ENCODE measurements at places on chromosomes 6 and 20.

GRCh38 chr20:18796282-18796833, 17.2 kb upstream of the SCP2D1 start:
- no peak for DNase-seq

DNA sequence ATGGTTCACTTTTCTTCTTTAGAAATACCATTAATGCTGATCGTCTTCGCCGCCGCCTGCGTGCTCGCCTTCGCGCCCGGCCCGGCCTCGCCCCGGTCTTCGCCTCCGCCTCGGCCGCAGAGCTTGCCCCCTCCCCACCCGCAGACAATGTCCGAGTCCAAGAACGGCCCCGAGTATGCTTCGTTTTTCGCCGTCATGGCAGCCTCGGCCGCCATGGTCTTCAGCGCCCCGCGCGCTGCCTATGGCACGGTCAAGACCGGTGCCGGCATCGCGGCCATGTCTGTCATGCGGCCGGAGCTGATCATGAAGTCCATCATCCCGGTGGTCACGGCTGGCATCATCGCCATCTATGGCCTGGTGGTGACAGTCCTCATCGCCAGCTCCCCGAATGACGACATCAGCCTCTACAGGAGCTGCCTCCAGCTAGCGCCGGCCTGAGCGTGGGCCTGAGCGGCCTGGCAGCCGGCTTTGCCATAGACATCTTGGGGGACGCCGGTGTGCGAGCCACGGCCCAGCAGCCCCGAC, 4.8 kb upstream of the PRPH2 start:
- DNase-seq: no peak

DNA sequence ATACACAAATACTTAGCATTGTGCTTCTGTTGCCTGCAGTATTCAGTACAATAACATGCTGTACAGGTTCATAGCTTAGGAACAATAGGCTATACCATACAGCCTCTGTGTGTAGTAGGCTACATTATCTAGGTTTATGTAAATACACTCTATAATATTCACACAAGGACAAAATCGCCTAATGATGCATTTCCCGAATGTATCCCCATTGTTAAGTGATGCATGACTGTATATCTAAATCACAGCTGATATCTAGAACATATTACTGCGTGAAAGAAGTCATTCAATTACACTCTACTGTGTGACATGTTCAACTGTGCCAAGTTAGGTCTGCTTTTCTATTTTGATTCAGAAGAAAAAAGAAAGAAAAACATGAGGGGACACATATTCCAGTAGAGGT, 633.5 kb downstream of the RFPL4B start:
- DNase-seq: no peak

DNA sequence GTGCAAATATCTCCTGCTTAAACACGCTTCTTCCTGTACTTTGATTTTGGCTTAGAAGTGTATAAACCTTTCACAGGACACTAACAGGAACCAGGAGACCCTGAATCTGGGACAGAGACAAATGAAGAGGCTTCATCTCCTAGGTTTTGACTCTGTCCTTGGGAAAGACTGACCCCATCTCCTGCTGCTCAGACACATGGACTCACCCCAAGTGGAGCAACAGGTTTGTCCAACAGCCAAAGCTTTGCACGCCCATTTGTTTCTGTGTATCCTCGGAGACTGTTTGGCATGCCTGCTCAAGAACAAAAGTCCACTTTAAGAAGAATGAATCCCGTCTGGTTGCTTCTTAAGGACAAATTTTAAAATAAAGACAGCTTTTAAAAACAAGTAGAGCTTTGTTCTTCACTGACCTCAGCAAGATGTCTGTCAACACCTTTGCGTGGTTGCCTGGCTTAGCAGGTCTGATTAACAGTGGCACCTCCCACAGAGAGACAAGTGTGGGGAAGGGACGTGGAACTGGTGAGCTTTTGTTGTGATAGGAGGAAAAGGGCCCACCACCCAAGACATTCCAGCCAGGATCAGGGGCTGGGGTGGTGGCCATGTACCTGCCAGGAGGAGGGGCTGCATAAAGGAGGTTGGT, 202.6 kb downstream of the SOD2 start:
- DNase-seq: no peak

DNA sequence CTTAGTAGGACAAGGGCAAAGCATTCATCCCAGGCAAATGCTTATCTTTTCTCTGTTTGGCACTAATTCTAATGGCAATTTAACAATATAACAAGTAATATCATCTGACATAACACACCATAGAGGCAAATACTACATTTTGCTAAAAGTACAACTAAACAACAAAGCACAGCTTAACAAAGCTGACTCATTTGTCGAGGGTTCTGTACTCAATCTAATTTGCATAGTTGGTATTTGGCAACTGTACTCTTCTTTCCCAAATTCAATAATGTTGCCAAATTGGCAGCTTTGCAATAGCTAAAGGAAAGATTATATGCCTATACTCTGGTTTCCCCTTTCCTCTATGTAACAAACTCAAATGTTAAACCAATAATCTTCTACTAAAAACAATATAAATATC, 461.0 kb downstream of the PKHD1 start:
- DNase-seq: no peak

DNA sequence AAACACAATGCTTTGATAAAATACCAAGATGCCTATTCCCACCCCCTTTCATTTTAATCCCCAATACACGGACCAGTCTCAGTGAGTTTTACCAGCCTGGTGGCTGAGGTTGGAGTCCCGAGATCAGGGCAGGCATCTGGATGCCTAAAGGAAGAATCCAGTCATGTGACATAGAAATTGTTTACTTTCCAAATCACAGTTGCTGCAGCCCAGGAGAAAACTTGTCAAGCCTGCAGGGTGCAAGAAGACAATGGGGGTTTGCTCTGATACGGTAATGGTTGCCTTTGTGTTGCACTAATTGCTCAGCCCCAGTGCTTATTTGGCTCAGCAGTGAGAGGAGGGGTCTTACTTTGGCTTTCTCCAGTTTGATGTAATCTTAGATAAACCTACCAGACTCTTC, 308.5 kb upstream of the POU3F2 start:
- DNase-seq: no peak
